ENCODE measurements at places on chromosomes 12 and 14.
A peak's percentile ranks its signal among the peaks of the same experiment; 100 is the strongest.

DNA sequence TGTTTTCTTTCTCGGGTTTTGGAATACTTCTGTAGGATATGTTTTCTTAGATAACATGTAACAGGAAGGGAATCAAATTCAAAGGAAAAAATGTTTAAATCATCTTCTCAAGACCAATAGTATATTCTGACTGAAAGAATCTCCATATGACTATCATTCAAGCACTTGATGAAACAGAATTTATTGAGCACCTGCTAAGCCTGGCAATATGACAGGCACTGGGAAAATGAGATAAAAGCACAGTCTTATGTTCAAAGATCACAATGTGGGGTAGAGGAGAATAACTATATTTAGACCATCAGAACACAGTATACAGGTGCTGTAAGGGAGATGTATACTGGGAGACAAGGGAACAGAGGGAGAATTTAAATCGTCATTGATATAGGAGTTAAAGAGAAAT lies 19.1 kb upstream of the TMEM30B start:
- no peak for DNase-seq

- no peak for DNase-seq
These were observed 10.3 kb upstream of the RNASE12 start for GRCh38 chr14:20601522-20601921.

DNA sequence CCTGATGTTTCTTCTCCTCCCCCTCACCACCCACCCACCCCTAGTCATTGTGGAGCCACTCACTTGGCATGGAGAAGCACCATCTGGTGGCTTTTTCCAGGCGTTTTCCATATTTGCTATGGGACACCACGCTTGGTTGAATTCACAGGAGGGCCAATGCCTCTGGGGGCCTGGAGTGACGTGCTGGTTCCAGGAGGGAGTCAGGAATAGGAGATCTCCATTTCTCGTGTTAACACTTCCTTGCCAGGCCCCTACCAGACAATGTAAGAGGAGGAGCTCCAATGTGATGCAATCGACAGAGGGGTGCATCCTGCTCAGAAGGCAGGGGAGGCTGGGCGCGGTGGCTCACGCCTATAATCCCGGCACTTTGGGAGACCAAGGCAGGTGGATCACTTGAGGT lies 21.6 kb upstream of the TESC start:
- no peak for DNase-seq

GRCh38 chr12:131852551-131853299 lies 24.5 kb downstream of the MMP17 start:
- DNase-seq, result no peak

GRCh38 chr12:88237954-88238353 lies 95.8 kb downstream of the TMTC3 start:
- DNase-seq, result no peak

- no peak for DNase-seq
These were observed 175.1 kb upstream of the ARHGAP5 start for GRCh38 chr14:31902002-31902401.

GRCh38 chr14:69624136-69624535 lies 12.7 kb downstream of the SUSD6 start:
- no peak for DNase-seq

GRCh38 chr14:89616852-89617341 lies 199.9 kb upstream of the FOXN3 start:
- DNase-seq, result no peak

- DNase-seq, result no peak
These were observed 214.3 kb upstream of the PDE3A start for GRCh38 chr12:20154052-20154451.

DNA sequence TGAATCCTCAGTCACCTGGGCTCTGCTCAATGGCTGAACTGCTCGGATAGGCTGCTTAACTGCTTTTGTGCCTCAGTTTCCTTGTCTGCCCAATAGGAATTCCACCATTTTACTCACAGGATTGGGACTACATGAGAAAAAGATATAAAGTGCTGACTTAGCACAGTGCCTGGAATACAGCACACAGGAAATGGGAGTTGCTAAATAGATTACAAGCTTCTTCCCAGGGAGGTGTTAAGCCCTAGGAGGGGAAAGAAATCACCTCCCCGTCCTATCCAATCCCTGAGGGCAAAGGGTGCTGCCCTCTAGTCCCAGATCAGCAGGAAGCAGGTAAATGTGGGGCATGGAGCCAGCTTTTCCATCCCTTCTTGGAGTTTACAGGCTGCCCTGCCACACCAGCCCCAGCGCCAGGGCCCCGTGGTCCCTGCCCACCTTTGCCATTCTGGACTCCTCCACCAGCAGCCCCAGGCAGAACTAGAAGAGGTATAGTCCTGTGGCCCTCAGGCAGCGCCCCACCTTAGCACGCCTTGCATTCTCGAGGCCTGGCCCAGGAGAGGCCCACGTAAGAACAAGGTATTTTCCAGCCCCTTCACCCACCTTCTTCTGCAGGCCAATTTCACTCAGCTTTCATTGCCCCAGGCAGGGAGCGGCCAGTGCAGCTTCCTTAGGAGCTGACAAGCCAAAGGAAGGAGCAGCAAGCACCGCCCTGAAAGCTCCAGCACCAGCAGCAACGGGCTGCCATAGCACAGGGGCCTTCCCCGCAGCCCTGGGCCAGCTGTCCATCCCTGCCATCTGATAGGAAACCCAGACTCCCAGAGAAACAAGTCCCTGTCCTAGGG lies 28.8 kb upstream of the RPLP0 start:
- DNase-seq, result no peak

GRCh38 chr14:40386433-40386832 lies 954.2 kb upstream of the FBXO33 start:
- no peak for DNase-seq

DNA sequence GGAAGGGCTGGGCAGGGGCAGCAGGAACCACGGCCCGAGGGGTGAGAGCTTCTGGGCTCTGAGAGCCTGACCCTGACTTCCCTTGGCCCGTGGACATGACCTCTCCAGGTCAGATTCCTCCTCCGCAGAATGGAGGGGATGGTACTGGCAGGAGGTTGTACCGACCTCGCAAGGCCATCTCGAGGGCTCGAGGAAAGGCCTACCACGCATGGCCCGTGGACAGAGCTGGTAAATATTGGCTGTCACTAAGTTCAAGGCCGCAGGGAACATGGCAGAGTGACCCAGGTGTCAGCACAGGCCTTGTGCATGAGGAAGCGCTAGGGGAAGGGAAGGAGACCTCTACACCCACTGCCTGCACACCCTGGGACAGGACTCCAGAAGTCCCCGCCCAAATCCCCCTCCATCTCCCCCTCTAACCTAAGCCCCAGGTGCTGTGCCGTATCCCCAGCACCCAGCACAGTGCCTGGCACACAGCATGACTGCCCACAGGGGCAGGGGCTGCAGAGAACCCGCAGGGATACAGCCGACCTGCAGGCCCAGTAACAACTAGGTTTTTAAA lies 54.9 kb upstream of the PPP2R5C start:
- DNase-seq, result no peak

DNA sequence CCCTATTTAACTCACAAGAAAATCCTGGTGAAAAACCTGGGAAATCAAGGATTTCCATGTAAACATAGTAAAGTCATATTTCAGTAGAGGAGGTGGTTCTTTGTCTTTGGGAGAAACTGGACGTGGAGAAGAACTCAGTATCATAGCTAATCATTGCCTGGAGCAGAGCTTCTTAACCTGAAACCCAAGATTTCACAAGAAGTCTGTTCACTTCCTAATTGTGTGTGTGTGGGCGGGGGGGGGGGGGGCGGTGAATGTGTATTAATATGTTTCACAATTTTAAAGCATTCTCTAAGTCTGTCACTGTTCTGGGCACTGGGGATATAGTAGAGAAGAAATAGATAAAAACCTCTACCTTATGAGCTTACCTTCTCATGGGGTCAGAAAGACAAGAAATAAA lies 96.7 kb upstream of the PPP4R3A start:
- DNase-seq, result no peak

DNA sequence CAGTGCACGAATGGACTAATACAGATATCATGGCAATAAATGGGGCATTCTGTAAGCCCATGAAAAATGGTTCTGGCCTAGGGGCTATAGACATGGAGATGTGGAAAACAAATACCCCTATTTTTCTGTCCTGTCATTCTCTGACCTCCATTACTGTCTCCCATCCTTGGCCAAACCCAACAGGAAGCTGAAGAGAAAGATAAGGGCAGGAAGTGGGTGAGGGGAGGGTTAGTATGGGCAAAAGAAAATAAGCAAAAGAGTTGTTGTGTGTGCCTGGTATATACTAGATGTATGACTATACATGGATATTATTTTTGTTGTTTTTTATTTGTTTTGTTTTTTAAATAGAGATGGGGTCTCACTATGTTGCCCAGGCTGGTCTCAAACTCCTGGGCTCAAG lies 339.3 kb downstream of the PCNX1 start:
- no peak for DNase-seq

DNA sequence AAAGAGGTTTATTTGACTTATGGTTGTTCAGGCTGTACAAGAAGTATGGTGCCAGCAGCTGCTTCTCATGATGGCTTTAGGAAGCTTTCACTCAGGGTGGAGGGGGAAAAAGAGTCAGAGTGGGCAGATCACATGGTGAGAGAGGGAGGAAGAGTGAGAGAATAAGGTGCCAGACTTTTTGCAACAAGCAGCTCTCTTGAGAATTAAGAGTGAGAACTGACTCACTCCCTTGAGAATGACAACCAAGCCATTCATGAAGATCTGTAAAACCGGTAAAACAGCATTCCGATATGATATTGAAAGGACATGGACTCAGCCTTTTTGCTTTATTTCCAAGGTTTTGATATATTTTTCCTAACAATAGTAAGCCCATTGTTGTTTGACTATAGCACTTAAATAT lies 501.2 kb downstream of the GALC start:
- no peak for DNase-seq

- peak; percentile 91 for DNase-seq
These were observed at the start of gene CFAP251 for GRCh38 chr12:121917950-121918678. TSS of gene CFAP251 (plus strand) at chr12:121918592. CDS start at chr12:121921306, 2,714 bp downstream.

DNA sequence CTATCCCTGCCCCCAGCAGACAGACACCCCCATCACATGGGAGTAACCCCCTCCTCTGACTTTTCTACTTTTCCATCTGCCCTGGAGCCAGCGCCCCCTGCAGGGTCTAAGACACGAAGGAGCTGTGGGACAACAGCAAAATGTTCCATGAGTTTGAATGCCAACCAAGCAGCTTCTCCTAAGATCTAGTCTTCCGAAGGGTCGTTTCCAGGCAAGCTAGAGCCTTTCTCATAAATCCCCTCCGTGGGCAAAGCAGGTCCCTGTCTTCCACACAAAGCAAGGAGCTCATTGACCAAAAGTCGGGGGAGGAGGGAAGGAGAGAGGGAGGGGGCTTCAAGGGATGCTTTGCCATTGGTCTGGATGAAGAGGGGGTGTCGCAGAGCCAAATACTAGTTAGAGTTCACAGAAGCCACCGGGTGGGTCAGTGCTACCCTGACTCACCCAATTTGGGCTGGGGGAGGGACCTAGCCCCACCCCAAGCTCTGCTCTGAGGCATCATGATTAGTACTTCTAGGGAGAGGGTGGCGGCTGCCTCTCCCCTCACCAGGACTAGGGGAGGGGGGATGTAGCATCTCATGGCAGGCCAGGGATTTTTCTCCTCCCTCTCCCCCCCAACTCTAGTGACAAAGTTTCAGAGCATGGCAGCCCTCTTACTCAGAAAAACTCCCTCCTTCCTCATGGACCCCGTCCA lies 1.6 kb downstream of the MSI1 start:
- DNase-seq, result no peak

GRCh38 chr14:68682166-68683103 lies 110.4 kb downstream of the ZFP36L1 start:
- no peak for DNase-seq

- no peak for DNase-seq
These were observed at the start of gene MSI1 for GRCh38 chr12:120368789-120369602. TSS of gene MSI1 (minus strand) at chr12:120369164. CDS start at chr12:120369091, 73 bp downstream.

GRCh38 chr12:82504409-82504808 lies 146.1 kb downstream of the METTL25 start:
- no peak for DNase-seq

DNA sequence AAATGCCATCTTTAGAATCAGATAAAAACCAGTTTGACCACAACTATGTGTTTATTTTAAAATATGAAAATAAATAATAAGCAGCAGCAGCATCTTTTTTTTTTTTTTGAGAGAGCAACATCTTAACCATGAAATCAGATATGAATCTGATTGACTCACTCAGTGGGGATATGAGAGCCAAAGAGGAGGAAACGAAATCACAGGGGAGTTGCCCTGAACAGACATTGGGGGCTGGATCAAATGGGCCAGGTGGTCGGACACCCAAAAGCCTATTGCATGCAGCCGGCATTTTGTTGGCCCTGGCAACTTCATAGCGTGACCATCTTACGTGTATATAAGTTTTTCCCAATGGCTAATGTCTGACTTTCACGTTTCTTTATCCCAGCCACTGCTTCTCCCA lies 321.1 kb downstream of the NPAS3 start:
- DNase-seq, result no peak
